ENCODE measurements at places on chromosomes 3 and 15.

DNA sequence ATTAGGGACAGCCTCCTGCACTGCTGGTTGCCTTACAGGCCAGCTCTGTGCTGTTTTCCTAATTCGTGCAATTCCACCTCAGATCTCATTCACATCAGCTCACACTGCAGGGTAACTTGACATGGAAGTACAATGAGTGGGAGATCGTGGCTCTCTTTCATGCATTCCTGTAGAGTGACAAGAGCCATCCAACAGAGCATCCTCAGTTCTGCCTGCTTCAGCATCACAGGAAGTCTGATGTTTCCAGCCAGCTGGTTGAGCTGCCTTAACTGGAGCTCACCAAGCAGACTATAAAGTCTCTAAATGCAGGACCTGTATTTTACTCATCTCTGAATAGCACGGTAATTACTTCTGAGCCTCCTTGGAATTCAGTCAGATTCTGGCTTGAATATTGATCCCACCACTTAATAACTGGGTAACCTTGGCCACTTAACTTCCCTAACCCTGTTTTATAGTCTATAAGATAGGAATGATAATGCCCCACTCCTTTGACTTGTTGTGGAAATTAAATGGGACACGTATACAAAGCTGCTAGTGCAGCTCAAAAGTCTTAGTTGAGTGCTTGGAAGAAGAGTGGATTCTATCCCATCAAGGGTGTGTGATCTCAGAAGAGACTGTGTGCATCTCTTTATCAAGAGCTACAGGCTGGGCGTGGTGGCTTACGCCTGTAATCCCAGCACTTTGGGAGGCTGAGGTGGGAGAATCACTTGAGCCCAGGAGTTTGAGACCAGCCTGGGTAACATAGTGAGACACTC, 1.4 kb upstream of the DIS3L start:
- no peak for DNase-seq

DNA sequence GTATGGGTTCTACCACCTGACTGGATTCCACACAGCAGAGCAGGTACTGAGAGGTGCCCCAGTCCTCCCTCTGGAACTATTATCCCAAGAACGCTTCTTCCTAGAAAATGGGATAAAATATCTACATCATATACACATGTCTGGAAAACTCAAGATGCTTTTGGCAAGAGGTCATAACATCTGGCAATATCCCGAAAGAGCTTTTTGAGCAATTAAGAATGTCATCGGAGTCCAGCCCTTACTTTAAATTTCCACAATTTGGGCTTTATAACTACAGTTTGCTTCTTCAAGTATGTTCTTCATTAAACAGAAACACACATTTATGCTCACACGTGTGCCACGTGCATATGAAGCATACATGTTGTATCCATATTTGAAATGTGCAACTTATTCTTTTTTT, 365.9 kb upstream of the THBS1 start:
- no peak for DNase-seq

DNA sequence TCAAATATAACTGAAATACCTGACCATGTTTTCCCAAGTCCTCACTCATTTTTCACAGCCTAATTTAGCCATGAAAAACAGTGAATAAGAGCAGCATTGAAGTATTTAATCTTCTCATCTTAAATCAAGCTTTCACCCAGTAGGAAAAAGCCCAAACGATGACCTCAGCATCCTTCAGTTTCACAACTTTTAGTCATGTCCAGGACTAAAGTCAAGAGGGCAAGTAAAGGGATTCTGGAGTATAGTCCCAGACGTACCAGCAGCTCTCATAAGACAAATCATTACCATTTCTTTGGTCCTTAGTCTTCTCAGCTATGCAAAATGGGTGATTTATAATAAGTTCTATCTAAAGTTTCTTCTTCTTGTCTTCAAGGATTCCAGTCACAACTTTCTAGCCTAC, 237.3 kb downstream of the IL5RA start:
- no peak for DNase-seq

GRCh38 chr15:45200799-45201556, 13.2 kb upstream of the SHF start:
- peak; percentile 71 for DNase-seq

- DNase-seq, result no peak
These were observed 4.4 kb downstream of the TMEM43 start for GRCh38 chr3:14129296-14129695.

DNA sequence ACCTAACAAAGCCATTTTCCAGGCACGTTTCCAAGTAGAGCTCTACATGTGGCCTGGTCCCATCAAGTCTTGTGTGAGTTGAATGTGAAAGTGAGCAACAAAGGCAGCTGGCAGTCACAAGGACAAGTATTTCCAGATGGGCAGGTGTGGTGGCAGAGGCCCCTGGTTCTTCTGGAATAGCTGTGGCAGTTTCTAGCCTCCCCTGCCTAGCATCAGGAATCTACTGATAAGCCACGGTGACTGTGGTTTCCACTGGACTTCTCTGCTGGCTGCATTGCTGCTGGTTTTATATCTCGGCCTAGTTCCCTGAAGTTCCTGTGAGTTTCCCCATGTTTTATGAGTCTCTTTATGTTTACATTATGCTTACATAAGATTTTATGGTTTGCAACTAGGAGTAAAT, 117.7 kb downstream of the GOLIM4 start:
- no peak for DNase-seq

DNA sequence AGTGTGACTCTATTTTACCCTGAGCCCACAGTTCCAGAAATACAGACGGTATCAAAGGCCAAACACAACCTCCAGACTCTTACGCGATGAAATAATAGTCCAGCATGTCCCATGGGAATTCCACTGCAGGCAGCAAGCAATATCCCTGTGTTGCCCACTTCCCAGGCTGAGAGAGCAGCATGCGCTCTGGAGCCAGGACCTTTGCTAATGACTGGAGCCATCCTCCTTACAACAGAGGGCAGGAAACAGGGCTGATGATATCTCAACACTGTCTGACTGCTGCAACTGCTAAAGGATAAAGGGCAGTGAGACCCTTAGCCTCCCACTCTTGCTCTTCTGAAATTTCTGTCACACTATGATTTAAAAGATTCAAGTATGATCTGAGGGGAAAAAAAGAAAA, 34.8 kb downstream of the MCF2L2 start:
- no peak for DNase-seq

GRCh38 chr15:33810073-33810595, 158.2 kb upstream of the CHRM5 start:
- DNase-seq, result no peak

- DNase-seq, result no peak
These were observed 69.3 kb downstream of the RPL39L start for GRCh38 chr3:187069857-187070516.

DNA sequence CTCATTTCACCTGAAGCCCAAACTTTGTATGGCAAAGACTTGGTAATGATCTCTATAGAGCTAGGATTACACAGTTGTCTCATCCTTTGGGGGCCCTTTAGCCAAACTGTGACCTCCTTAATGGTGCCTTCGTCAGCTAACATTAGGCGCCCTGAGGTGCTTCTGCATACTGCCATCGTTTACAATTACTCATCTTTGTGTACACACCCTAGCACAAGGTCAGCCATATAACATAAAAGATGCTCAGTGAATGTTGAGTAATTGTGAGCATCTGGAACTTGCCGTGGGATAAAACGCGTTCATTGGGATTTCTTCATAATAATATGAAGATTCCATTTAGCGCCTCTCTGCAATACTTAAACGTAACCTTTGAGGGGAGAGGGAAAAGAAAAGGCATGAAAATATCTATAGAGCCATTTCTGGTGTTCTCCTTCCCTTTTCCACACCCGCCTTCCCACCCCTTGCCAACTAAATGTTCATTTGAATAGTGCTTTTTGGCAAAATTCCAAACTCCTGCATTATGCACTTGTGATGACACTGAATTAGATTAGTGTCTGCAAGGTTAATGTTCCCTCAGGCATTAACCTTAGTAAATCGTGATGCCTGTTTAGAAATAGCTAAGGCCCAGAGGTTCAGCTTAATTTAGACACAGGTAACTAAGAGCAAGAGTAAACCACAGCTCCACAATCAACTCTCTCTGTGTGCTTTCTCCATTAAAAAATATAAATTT, 990 bp upstream of the ZNF148 start:
- DNase-seq, result no peak

DNA sequence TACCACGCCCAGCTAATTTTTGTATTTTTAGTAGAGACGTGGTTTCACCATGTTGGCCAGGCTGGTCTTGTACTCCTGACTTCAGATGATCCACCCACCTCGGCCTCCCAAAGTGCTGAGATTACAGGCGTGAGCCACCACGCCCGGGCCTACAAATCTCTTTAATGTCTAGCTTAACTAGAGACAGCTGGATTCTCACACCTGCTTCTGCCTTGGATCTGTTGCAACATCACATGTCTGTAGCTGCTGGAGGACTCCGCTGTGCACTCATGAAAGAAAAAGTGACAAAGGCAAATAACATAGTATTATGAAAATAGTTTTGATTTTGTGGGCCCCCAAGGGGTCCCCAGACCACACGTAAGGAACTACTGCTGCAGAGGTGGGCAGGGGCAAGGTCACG, 85.9 kb downstream of the NCEH1 start:
- DNase-seq, result no peak

DNA sequence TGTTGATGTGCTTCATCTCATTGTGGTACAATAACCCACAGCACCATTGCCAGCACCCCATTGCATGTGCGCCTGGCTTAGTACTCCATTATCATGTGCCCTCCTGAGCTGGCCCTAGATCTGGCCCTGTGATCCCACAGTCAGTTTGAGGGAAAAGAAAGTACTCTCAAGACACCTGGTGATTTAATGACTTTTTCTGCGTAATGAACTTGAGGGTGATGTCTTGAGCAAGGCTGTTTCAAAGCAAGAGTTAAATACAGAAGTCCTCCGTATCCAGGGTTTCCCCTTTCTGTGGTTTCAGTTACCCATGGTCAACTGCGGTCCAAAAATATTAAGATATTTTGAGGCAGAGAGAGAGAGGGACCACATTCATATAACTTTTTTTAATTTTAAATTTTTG, 16.3 kb downstream of the C3orf20 start:
- DNase-seq, result no peak

DNA sequence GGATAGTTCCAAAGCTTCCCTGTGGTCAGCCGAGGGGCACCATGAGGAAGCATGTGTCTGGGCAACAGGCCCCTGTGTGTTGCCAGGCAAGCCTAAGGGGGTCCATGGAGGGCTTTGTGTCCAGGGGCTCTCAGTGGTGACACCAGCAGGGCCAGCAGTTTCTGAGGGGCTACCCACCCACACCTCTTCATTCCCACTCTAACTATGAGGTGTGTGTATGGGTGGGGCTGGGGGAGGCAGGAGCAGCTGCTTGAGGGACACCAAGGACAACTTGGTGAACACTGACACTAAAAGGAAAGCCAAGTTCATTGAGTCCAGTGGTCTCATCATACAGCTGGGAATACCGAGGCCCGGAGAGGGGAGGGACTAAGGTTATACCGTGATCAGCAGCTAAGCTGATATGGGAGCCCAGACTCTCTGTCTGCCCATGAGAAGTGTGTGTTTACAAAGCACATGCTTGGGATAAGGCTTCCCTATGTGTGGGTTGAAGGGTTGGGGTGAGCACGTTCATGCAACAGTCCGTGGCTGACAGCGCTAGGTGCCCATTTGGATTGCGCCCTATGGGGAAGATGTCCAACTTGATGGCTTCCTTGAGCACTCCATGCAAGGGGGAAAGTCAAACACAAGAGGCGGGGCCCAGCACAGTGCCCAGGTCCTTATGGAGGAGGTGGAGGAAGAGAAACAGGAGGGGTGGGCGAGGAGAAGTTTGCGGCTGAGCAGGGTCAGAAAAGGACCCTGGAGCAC, 34.8 kb upstream of the CHRNB4 start:
- DNase-seq, result no peak

DNA sequence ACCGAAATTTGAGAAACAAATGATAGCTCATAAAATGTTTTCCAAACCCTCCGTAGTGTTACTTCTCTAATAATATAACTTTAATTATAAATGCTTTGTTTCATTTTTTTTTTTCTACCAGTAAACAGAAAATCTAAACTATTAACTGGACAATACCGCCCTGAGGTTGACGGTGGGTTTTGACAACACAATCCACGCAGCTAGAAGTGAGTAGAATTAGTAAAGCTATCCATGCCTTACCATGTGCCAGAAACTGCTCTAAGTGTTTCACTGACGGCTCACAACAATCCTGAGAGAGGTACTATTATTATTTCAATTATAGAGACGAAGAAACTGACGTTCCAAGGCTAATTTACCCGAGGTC, 410 bp downstream of the NDUFAF1 start:
- no peak for DNase-seq

DNA sequence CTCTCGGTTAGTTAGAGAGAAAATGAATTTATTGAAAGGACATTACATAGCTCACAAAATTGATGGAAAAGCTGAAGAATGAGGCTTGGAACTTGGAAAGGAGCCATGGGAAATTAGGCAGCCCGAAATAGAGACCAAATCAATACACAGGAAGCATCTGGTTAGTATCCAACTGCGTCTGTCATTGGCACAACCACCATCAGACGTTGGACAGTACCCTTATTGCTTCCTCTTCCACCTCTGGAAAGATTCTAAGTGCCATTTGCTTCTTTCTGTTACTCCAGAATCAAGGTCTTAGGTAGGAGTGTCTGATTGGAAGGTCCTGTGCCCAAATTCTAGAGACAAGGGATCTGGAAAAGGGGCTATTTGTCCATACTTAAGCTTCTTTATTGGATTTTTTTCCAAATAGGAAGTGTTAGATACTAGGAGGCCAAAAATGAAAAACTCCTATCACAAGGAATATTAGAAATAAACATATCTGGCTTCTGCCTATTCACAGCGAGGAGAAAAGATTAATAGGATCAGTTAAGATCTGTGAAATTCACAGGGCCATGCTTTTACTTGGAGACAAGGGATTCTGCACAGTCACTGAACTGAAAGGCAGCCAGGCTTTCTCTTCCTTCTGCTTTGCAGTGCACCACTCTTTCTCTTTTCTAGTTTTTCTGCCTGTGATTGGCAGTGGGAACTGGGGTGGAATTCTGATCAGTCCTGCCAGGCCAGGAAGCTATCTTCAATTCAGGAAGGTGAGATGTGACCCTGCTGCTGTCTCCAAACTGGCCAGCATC, 10.7 kb upstream of the HACD2 start:
- DNase-seq, result no peak

DNA sequence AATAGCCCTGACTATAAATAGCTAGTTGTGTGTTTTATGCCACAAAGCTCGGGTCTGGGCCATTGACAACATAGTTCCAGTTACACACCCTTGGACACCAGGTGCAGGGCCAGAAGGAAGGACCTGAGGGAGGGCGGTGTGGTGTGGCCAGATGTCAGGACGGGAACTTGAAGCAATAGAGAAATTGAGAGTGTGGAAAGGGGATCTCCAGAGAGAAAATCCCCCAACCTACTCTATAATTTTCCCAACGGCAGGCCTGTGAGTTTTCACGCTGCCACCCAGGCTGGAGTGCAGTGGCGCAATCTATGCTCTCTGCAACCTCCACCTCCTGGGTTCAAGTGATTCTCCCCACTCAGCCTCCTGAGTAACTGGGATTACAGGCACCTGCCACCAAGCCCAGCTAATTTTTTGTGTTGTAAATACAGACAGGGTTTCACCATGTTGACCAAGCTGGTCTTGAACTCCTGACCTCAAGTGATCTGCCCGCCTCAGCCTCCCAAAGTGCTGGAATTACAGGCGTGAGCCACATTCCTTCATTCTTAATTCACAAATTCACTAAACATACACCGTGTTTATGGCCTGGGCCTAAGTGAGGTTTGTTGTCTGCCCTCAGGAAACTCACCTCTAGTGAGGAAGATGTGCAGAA, 70.8 kb upstream of the KLF13 start:
- no peak for DNase-seq
